Forelimb muscle (tissue), 1 donor: ENCODE measurements at places on chromosomes 1 and 21. TPM values are rescaled to one million over a fixed set of nuclear protein-coding genes. Genes with fewer than 3 reads are reported as not detected.

GRCh38 chr21:25405984-25406383 lies 201.3 kb downstream of the MRPL39 start:
- no peak for DNase-seq

GRCh38 chr1:33641104-33641830 lies 168.8 kb downstream of the ZSCAN20 start:
- no peak for DNase-seq

DNA sequence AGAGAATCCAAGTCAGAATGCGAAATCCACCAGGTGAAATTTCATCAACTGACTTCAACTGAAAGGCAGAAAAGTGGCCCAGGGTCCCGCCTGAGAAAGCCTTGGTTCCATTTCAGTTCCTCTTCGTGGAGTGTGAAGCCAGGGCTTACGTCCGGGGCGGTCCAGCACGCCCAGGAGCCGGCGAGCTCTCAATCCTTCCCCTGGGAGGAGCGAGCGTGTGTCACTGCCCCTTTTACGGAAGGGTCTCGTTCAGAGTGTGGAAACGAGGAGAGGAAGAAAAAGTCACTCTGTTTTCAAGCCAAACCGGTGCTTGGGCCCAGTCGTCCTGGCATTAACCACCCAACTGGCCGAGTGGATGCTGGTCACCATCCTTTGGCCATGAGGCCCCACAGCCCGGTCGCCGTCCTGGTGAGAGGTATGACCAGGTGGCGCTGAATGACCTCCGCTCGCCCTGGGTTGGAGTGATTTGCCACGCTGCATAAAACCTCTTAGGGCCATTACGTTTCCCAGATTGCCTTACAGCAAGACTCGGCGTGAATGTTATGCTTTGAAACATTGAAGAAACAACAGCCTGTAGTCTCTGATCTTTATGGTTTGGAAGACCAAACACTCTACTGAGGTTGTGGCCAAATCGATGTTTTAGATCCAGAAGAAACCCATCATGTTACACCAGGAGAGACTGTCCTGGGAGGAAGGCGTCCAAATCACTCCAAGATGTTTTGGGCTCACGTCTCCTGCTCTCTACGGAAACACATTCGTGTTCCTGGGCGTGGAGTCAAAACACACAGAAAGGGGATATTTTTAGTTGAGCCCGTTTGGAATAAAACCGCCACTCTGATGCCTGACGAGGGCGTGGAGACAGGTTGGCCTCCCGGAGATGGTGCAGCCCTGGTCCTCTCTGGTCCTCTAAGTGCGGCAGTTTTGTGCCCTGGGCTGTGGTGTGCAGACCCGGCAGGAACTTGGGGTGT lies 93.6 kb upstream of the ACTRT2 start:
- DNase-seq: peak; percentile 49

- DNase-seq: no peak
Measured at GRCh38 chr1:66876664-66877063, 48.0 kb downstream of the DNAI4 start.

The RGS5 gene
- 47.2 TPM for polyA plus RNA-seq
